H9 (cell line): ENCODE measurements at places on chromosomes 3 and 15. TPM values are rescaled to one million over a fixed set of nuclear protein-coding genes. Genes with fewer than 3 reads are reported as not detected.

DNA sequence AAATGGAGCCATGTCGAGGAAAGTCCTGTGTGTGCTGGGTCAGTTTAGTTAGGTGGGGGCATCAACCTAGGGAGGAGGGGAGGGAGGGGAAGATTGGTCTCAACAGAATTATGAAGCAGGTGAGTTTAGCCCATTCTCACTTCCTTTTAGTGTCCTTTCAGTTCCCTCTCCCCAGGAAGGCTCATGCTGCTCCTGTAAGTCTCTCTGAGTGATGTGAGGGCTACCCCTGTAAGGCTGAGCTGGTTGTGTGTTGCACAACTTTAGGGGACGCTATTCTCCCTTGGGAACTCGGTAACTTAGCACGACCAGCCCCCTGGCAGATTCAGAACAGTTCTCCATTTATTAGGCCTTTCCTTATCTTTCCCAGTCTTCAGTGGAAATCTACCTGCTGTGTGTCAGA, 21.2 kb downstream of the IL5RA start:
- DNase-seq = no peak

DNA sequence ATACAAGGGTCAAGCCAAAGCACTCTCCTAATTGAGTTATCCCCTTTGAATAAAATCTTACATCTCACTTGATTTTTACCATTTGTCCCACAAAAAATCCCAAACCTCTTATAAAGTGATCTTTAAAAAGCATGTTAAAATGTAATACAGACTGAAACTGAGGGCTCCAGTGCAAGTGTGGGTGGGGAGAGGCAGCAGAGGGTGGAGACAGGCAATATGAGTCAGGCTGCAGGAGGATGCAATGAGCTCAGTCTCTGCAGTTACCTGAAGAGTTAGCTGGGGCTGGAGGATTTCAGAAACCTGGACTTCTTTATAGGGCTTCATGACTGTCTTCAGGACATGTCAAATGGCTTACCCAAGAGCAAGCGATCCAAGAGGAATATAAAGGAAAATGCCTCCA, 14.2 kb upstream of the COLQ start:
- no peak for DNase-seq

- no peak for DNase-seq
These were observed 182.0 kb downstream of the STT3B start for GRCh38 chr3:31714495-31715280.

DNA sequence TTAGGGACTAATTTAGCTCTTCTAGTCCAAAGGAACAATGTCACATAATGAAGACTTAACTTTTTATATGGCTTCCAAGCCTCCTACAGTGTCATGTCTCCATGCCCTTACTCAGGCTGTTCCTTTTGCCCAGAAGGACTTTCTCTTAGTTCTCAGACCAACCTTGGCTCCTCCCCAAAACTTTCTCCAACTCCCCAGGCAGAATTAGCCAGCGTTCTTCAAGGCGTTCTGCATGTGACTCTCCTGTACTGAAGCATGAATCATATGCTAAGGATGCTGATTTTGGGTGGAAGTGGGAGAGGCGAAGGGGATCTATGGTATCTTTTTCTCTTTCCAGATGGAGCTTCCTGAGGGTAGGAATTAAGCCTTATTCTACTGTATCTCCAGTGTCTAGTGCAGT, 335.1 kb upstream of the ICE2 start:
- no peak for DNase-seq

Gene VWA5B2
- total RNA-seq = 2.7 TPM in 2 replicates

DNA sequence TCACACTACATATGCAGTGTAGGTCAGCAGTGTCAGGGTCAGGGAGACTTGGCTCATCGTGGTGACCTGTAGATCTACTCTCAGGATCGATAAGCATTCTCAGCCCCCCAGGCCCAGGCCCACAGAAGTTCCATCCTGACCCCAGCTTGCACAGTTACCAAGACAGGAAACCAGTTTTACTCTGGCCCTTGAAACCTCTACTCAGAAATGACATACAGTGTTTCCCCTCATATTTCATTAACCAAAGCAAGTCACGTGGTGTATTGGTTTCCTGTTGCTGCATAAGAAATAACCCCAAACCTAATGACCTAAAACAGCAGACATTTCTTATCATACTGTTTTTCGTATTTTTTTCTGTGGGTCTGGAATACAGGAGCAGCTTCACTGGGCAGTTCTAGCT, 242.2 kb downstream of the SLCO3A1 start:
- no peak for DNase-seq

Gene CACNA2D3
- 3.0 and 3.2 TPM in 2 replicates for total RNA-seq

Gene LRRIQ4
- 0.26 TPM in 1 of 2 replicates, not detected in the other for total RNA-seq

- no peak for DNase-seq
These were observed 205.0 kb downstream of the RPLP1 start for GRCh38 chr15:69657626-69658025.

GRCh38 chr3:169457807-169458697, 205.5 kb downstream of the MECOM start:
- no peak for DNase-seq

DNA sequence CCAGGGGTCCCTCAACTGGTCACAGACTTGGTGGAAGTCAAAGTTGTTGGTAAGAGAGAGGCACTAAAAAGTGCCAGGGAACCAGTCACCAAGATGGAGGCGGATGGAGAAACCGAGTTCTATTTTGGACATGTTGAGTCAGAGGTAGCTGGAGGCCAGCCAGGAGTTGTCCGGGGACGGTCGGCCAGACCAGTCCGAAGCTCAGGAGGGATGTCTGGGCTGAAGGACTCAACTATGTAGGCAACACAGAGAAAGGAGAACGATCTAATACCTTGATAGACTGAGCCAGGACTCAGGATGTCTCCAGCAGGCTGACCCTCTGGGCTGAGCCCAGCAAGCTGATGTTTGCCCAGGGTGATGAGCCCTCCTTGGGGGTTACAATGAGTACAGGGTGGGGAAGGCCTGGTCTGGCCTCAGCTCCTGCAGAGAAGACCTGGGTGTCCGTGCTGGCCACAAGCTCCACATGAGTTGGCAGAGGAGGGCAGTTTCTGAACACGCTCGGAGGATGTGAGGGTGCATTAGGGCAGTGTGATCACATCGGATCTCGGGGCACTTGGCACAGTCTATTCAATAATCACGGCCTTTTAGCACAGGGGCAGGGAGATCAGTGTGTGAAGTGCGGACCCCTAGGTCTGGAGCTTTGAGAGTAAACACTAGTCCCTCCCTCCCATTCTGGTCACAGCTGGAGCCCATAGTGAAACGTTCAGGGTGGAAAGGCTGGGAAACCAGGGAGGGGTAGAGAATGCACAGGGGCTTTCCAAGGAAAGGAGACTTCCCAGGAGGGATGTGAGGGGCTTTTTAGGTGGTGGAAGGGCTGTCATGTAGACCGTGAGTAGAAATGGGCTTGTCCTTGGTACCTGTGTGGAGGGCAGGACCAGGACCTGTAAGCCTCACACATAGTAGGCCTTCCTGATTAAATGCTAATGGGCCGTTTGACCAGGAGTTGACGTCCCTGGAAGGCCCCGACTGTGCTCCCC, 111.9 kb downstream of the ETFA start:
- no peak for DNase-seq

GRCh38 chr15:27550635-27551034, 548.5 kb downstream of the OCA2 start:
- DNase-seq = no peak

DNA sequence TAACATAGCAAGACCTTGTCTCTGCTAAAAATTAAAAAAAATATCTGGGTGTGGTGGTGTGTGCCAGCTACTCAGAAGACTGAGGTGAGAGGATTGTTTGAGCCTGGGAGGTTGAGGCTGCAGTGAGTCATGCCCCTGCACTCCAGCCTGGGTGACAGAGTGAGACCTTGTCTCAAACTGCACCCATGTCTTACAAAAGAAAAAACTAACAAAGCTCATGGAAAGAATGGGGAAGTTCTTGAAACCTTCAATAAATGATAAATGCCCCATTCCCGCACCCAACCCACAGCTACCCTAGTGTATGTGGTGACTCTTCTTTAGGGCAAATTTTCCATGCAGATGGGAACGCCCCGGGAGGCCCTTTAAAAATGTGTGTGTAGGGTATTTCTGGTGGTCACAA, 28.3 kb downstream of the RPLP1 start:
- no peak for DNase-seq

- DNase-seq = no peak
These were observed 4.1 kb downstream of the CCR9 start for GRCh38 chr3:45890405-45890804.

Gene NPAP1
- 0.04 and 0.07 TPM in 2 replicates for total RNA-seq

- no peak for DNase-seq
These were observed 347.7 kb downstream of the ZBBX start for GRCh38 chr3:167032267-167032876.

Gene ZBBX
- total RNA-seq = 1.6 and 2.4 TPM in 2 replicates

- peak; percentile 57 for DNase-seq
These were observed 311.4 kb downstream of the EPHB1 start for GRCh38 chr3:135106445-135106844.

DNA sequence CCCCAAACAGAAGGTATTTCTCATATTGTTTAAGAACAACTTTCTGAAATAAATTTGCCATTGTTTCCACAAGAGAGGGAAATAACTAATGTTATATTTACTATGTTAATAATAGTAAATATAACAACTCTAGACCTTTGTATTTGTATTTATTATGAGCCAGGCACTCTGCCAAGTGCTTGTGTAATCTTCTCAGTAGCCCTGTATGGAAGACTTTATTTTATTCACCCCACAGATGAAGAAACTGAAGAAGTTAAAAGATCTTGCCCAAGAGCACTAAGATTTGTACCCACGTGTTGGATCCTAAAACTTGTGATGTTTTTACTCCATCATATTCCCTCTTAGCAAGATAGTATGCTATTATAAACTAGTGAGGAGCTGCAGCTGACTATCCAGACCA, 12.0 kb upstream of the GNB4 start:
- DNase-seq = no peak

GRCh38 chr3:114310695-114311094, 16.9 kb downstream of the TIGIT start:
- no peak for DNase-seq

Gene GOLGA8N
- total RNA-seq = 0.50 and 0.57 TPM in 2 replicates

Gene DOCK3
- total RNA-seq = 7.0 and 8.3 TPM in 2 replicates

- DNase-seq = no peak
These were observed 27.1 kb upstream of the GPR156 start for GRCh38 chr3:120311863-120312794.

Gene P2RY1
- total RNA-seq = 6.3 and 6.4 TPM in 2 replicates

GRCh38 chr3:155640098-155640497, 104.8 kb downstream of the PLCH1 start:
- no peak for DNase-seq

- no peak for DNase-seq
These were observed 936.6 kb downstream of the ZPLD1 start for GRCh38 chr3:103371411-103371810.
